ENCODE measurements at places on chromosomes 2 and 18. TPM values are rescaled to one million over a fixed set of nuclear protein-coding genes. Genes with fewer than 3 reads are reported as not detected.
A peak's percentile ranks its signal among the peaks of the same experiment; 100 is the strongest.

DNA sequence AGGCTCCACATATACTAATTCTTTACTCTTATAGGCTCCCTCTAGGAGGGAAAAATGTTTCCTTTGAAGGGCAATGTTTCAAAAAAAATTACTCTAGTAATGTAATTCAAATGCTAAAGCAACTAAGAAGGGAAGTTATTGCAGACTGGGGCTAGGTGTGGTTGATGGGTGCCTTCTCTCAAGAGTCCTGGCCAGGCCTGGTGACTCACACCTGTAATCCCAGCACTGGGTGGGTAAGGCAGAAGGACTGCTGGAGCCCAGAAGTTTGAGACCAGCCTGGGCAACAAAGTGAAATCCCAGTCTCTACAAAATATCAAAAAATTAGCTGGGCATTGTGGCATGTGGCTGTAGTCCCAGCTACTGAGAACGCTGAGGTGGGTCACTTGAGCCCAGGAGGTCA lies 31.2 kb upstream of the CDKL4 start:
- no peak for DNase-seq
- no peak overlapping the region for H3K27ac ChIP-seq
- H3K36me3 ChIP-seq: no peaks in the 10 kb centered on the region
- no peaks in the 10 kb centered on the region for H3K4me1 ChIP-seq

GRCh38 chr2:85988175-85988913 lies 99.6 kb upstream of the ST3GAL5 start:
- no peak overlapping the region for H3K4me3 ChIP-seq
- peak; percentile 68 for DNase-seq
- no peaks in the 10 kb centered on the region for H3K27me3 ChIP-seq
- H3K27ac ChIP-seq: peak overlapping the region; percentile 86

GRCh38 chr2:143468341-143468888 lies 339.2 kb downstream of the ARHGAP15 start:
- H3K36me3 ChIP-seq: no peaks in the 10 kb centered on the region
- H3K4me1 ChIP-seq: no peaks in the 10 kb centered on the region
- DNase-seq: no peak
- H3K4me3 ChIP-seq: no peak overlapping the region

DNA sequence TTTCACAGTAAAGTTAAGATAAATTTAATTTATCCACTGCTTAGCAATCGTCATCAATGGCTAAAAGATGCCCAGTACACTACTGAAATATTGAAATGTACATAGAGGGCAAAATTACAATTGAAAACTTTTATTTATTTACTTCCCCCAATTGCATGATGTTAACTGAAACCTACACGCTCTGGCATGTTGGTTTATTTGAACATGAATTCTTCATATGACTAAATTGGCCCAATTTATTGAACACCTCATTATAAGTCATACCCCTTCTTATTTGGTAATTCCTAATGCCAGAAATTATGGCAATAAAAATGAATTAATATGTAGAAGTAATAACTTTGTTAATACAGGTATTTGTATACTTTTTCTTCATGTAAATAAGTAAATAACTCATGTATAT lies 183.0 kb upstream of the ZC3H15 start:
- H3K27me3 ChIP-seq: no peaks in the 10 kb centered on the region
- H3K36me3 ChIP-seq: no peaks in the 10 kb centered on the region
- H3K4me3 ChIP-seq: no peak overlapping the region
- no peak for DNase-seq
- H3K27ac ChIP-seq: no peak overlapping the region

GRCh38 chr2:19274439-19274838 lies 84.0 kb downstream of the OSR1 start:
- H3K4me3 ChIP-seq: no peak overlapping the region
- no peaks in the 10 kb centered on the region for H3K36me3 ChIP-seq
- no peak overlapping the region for H3K27ac ChIP-seq
- DNase-seq: no peak
- no peaks in the 10 kb centered on the region for H3K4me1 ChIP-seq

BUB1 gene
- 29.0 TPM for total RNA-seq

CFAP65 gene
- total RNA-seq: 2.6 TPM

IL1B gene
- total RNA-seq: 0.26 TPM

GKN2 gene
- not detected for total RNA-seq

- DNase-seq: no peak
- H3K4me1 ChIP-seq: no peaks in the 10 kb centered on the region
- no peaks in the 10 kb centered on the region for H3K27me3 ChIP-seq
- no peak overlapping the region for H3K27ac ChIP-seq
- no peak overlapping the region for H3K4me3 ChIP-seq
These were observed 112.9 kb downstream of the SLC39A10 start for GRCh38 chr2:195769975-195770374.

PDE1A gene
- 13.1 TPM for total RNA-seq
